ENCODE measurements at places on chromosomes 1 and 21. TPM values are rescaled to one million over a fixed set of nuclear protein-coding genes. Genes with fewer than 3 reads are reported as not detected.

GRCh38 chr1:88985692-88986091 lies 6.7 kb downstream of the KYAT3 start:
- no peaks in the 10 kb centered on the region for H3K27me3 ChIP-seq
- peaks cover 63% of the 10 kb centered on the region for H3K4me1 ChIP-seq
- no peak overlapping the region for H3K27ac ChIP-seq
- H3K4me3 ChIP-seq, result no peak overlapping the region

DNA sequence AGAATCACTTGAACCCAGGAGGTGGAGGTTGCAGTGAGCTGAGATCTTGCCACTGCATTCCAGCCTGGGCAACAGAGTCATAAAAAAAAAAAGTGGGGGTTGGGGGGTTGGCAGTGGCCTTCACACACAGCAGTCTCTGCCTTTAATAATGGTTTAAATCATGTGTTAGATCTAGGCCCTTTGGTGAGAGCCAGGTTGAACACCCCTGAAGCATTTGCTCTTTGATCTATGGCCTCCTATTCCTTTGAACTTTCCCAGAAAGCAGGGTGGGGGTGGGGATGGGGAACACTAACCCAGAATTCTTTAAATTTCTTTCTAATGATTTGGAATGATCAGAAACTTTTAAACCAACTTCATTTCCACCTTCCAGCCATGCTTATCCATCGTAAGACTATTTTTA lies 313.0 kb downstream of the KIF26B start:
- DNase-seq, result no peak
- peaks cover 5% of the 10 kb centered on the region for H3K27me3 ChIP-seq
- H3K4me1 ChIP-seq, result no peaks in the 10 kb centered on the region
- no peaks in the 10 kb centered on the region for H3K36me3 ChIP-seq
- H3K27ac ChIP-seq, result no peak overlapping the region

CLCA4 gene
- not detected for total RNA-seq

TRIM67 gene
- total RNA-seq, result not detected

RHD gene
- total RNA-seq, result not detected

DNA sequence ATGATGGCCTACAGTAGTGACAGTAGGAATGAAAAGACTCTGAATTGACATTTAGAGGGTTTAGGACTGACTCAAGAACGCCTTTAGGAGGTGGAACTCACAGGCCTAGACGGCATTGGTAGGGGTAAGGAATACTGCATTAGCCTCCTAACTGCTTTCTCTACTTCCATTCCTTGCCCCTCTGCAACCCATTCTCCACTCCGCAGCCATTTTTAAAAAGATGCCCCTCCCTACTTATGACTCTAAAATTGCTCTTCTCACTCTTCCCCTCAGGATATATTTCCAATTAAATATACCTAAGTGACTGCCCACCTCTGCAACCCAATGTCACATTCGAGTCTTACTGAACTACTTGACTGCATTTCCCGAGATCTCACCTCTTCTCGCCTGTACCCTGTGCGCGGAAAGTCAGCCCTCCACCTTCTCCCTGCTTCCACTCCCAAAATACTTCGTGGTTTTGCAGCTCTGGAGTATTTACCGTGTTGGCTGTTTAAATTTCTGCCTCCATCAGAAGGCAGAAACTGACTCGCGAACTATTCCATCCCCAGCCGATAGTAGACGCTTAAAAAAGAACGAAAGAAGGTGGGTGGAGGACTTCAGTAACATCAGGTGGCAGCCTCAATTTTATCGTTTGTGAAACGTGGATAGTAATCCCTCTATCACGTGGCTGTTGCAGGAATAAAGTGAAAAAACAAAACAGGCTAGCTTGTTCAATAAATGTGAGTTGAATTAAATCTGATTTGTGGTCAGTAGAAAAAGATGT lies 1.1 kb upstream of the YBX1 start:
- no peak for DNase-seq
- H3K4me3 ChIP-seq, result peak overlapping the region; percentile 94
- peaks cover 28% of the 10 kb centered on the region for H3K36me3 ChIP-seq
- peaks cover 33% of the 10 kb centered on the region for H3K4me1 ChIP-seq
- no peaks in the 10 kb centered on the region for H3K27me3 ChIP-seq

SERINC2 gene
- total RNA-seq, result not detected

GRCh38 chr1:24641646-24642151 lies 1.4 kb upstream of the SRRM1 start:
- H3K27ac ChIP-seq, result peak overlapping the region; percentile 97
- H3K36me3 ChIP-seq, result peaks cover 8% of the 10 kb centered on the region
- peak overlapping the region; percentile 93 for H3K4me3 ChIP-seq
- H3K4me1 ChIP-seq, result peaks cover 27% of the 10 kb centered on the region
- no peaks in the 10 kb centered on the region for H3K27me3 ChIP-seq
- DNase-seq, result peak; percentile 58

DNA sequence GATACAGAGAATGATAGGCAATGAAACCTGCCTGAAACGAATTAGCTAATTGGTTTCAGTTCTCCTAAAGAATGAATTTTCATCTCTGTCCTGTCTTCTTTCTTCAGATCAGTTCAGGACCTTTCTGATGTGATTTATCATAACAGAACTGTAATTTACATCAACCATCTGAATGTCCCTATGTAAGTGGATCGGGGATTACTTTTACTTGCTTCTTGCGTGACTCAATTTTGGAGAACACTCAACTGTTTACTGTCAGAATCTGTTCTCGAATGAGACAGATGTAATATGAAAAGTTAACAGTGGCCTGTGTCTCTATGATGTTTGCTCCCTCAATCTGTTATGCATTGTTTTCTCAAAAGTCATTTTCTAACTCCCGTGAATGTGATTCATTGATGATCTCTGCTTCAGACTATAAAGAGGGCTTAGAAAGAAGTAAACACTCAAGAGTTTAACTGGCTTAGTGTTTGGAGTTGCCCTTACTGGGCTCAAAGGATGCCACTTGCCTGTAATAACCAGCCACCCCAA lies 111.0 kb downstream of the GABPA start:
- no peak overlapping the region for H3K4me3 ChIP-seq
- no peak overlapping the region for H3K27ac ChIP-seq
- no peak for DNase-seq
- peaks cover 18% of the 10 kb centered on the region for H3K27me3 ChIP-seq
- no peaks in the 10 kb centered on the region for H3K36me3 ChIP-seq
- no peaks in the 10 kb centered on the region for H3K4me1 ChIP-seq

DNA sequence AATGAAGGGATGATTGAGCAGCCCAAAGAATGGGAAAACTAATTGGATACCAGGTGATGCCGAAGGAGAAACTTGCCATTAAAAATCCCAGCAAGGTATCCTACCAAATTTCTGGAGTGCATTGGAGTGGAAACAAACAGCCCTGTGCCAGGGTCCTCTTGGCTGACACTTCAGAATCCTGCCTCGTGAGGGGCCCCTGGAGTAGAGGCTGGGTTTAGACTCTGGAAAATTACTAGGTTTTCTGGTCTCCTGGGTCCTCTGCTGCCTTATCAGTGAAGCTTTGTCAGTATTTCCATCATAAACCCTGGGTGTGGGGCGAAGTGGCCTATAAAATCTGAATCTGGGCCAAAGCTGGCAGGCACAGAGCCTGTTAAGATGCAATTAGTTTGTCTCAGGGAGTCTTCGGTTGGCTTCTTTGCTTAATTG lies 289.2 kb upstream of the USP24 start:
- no peaks in the 10 kb centered on the region for H3K27me3 ChIP-seq
- no peak for DNase-seq
- H3K36me3 ChIP-seq, result no peaks in the 10 kb centered on the region
- no peak overlapping the region for H3K4me3 ChIP-seq
- no peak overlapping the region for H3K27ac ChIP-seq
- no peaks in the 10 kb centered on the region for H3K4me1 ChIP-seq

DNA sequence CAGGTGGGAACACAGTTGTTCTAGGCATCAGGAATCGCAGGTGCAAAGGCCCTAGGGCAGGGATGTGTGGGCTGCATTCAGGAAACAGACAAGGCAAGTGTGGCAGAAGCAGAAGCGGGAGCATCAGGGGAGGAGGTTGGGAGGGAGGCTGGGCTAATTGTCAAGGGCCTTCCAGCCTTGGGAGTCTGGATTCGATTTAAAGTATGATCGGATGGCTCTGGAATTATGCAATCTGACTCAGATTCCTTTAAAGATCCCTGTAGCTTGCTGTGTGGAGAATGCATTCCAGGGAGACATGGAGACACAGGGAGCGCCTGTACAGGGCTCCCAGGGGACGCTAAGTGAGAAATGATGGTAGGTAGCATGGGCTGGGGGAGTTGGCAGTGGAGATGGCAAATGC lies 86.5 kb downstream of the LACTBL1 start:
- no peak overlapping the region for H3K4me3 ChIP-seq
- DNase-seq, result no peak
- H3K4me1 ChIP-seq, result peaks cover 9% of the 10 kb centered on the region

GRCh38 chr1:29894311-29894710 lies 658.0 kb downstream of the PTPRU start:
- no peaks in the 10 kb centered on the region for H3K36me3 ChIP-seq
- no peak overlapping the region for H3K4me3 ChIP-seq
- peaks cover 20% of the 10 kb centered on the region for H3K27me3 ChIP-seq
- H3K4me1 ChIP-seq, result no peaks in the 10 kb centered on the region
- no peak overlapping the region for H3K27ac ChIP-seq

GRCh38 chr21:18743531-18743930 lies 339.9 kb upstream of the TMPRSS15 start:
- no peaks in the 10 kb centered on the region for H3K4me1 ChIP-seq
- no peak overlapping the region for H3K4me3 ChIP-seq
